ENCODE measurements at places on chromosomes 6 and 20.

DNA sequence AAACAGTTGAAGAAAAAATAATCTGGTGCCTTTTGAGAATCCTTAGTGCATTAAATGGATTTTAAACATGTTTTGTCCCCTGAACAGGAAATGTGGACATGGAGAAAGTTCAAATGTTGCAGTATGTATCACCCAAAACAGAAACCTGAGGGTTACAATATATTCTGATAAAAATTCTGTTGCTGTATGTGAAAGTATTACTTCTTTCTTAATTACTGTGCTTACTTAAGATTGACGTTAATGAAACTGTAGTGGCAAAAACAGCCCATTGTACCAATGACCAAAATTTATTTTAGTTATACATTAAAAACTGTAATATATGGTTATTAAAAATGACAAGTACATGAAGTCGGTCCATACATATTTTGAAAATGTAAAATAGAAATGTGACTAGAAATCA is 100.6 kb downstream of the PRDM1 start:
- no peak for DNase-seq

GRCh38 chr6:111439171-111439570 is 43.8 kb downstream of the REV3L start:
- no peak for DNase-seq

DNA sequence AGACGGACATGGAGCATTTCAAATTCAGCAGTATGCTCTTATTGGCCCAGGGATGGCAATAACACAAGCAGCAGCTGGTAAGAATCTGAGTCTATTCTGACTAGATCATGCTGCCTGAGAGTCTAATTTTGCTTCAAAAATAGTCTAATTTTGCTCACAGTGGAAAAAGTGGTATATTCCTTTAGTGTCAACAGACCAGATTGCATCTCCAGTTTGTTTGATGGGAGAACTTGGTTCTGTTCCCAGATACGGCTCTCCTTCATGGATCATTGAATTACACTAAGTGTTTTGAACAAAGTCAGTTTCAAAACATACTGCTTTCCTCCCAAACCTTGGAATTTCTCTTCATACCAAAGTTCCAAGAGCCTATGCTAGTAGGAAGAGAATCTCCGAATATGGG is 586.1 kb downstream of the RNF144B start:
- no peak for DNase-seq

- DNase-seq: no peak
Measured at GRCh38 chr6:111798281-111798725, 74.9 kb downstream of the FYN start.

GRCh38 chr20:3068986-3069900 is 2.2 kb upstream of the OXT start:
- DNase-seq: no peak

DNA sequence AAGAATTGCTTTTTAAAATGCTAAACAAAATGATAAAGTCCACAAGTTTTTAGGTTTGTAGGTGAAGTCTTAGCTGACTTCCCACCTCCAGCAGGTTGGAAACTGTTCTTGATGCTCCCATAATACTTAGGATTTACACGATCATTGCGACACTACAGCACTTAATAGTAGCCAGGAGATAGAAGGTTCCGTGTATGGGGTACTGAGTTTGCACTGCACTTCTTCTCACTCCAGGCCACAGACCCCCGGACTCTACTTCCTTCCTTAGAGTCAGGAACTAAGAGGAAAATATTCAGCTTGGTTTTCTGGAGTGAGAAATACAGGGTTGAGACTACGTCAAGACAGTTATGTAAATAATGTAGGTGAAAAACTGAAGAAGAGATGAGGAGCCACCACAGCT is 56.1 kb upstream of the SGK1 start:
- no peak for DNase-seq

Measured in right hindlimb (tissue), 1 donor.